SK-N-DZ (cell line): ENCODE measurements at places on chromosomes 16 and 17.

DNA sequence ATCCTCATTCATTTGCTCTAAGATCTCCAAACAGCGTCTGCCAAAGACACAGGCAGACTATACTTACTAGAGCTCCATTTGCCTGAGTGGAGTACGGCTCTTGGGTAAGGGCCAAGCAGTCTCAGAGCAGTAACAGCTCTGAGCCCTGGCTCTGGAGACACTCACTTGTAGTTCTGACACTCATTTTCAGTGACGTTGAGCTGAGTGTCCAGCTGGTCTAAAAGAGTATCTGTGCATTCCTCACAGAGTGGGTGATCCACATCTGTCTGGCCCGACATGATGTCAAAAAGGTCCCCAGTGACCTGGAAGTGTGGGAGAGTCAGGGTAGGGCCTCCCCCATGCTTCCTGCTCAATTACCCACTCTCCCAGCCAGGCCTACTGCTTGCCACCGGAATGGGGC is 5.7 kb downstream of the BECN1 start:
- no peak for DNase-seq

DNA sequence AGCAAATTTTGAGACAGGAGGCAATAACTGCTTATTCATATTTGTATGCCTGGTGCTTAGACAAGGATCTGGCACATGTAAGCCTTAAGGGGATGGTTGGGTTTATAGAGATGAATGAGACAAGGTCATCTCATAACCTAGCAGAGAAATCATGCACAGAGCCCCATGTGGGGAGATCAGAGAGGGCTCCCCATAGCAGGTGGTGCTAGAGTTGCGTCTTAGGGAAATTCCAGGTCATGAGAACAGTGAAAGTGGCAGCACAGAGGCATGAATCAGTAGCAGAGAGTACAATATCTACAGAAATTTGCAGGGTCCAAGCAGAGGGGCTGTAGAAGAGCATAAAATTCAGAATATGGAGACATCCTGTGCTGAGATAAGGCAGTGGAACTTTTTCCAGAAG is 57.3 kb downstream of the SLC6A2 start:
- no peak for DNase-seq

DNA sequence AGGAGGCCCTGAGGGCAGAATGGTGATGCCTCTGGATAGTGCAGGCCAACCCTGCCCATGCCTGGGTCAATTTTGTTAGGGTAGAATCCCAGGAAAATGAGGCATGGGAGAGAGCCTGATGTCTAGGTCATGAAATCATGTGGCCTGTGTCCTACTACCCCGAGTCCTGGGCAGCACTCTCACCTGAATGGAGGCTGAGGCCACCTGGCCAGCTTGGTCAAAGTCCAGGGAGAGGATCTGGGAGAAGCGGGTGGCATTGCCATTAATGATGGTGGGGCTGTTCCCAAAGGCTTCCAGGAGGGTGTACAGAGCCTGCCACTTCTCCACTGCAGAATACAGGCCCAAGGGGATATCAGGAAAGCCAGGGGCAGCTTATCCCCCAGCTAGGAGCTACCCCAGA is 59.8 kb downstream of the MYO18A start:
- no peak for DNase-seq

GRCh38 chr16:11624205-11624604 is 37.5 kb upstream of the LITAF start:
- DNase-seq, result no peak

- no peak for DNase-seq
Measured at GRCh38 chr16:10728003-10728887, 15.4 kb upstream of the NUBP1 start.

GRCh38 chr17:1643293-1643998 is 2.1 kb downstream of the SCARF1 start:
- DNase-seq, result no peak

DNA sequence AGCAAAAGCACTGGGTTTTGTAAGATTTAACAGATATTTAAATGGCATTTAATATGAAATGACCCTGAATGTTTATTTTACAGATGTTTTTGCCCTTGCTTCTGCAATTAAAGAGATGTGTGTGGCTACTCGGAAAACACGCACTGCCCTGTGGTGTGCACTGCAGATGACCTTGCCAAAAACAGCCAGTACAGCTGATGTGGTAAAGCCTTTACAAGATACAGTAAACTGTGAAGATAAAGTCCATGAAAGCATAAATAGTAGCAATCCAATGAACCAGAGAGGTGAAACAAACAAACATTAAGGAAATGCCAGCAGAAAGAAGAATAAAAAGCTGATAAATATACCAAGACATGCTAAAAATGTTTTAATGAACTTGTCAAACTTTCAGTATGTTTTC is 15.7 kb downstream of the CCDC43 start:
- no peak for DNase-seq

DNA sequence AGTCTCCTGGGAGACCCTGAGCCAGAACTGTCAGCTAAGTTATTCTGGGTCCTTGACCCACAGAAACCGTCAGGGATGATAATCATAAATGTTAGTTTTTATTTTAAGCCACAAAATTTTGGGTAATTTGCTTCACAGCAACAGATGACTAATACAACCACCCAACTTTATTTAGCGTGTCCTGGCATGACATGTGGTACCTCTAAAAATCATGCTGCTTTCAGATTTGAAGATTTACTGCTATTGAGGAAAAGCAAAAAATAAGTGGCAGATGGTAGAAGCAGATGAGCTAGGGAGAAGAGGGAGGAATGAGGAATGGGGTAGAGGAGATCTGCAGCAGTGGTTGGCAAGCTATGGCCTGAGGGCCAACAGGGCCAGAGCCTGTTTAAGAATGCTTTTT is 90.4 kb downstream of the TMEM100 start:
- DNase-seq, result no peak

GRCh38 chr17:15323131-15323530 is 18.3 kb downstream of the TEKT3 start:
- no peak for DNase-seq

- no peak for DNase-seq
Measured at GRCh38 chr16:15880434-15881308, 7.7 kb downstream of the CEP20 start.

DNA sequence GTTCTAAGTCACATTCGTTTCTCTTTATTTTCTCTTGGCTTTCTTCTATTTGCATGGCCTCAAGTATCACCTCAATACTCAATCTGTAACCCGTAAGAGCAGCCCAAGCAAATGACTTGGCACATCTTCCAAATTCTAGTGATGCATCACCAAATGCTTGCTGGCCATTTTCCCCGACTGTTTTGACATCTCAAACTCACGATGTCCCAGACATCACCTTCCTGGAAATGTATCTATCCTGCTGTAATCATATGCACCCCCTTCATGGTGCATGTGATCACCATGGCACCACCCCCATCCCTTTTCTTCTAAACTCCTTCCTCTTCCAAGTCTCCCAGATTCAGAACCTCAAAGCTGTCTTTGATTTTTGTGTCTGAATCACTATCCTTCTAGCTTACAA is 24.0 kb upstream of the ABCA5 start:
- no peak for DNase-seq

- DNase-seq, result no peak
Measured at GRCh38 chr17:48883171-48883570, 9.4 kb upstream of the ATP5MC1 start.

DNA sequence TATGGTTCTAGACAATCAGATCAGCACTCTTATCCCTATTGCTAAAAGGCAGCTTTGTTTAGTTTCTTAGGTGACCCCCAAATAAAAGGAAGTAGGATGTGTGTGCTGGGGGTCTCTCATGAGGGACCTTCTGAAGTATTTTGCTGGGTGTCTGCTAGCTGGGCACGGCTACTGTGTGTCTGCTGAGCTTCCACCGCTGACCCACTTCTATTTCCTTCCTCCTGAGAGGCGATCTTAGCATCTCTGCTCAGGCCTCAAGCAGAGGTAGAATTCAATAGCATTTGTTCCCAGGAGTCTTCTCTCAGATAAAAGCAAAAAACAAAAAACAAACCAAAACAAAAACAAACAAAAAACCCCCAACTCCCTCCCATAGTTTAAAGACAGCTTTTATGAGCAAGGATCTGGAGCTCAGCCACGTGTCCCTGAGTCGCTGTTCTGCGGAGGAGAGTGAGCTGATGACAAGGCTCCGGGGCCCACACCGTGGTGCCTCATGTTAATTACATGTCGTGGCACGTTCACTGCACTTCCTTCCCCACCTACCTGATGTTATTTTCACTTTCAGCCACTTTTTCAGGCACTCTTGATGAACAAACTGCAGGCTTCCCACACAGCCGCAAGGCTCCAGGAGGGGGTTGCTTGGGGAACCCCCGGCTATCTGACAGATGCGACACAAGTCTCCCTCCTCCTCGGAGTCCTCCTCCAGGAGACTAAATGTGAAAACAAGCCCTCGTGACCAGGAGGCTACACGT is 83.5 kb downstream of the MARCHF10 start:
- no peak for DNase-seq

GRCh38 chr17:48503747-48504146 is 27.1 kb downstream of the HOXB1 start:
- no peak for DNase-seq

- no peak for DNase-seq
Measured at GRCh38 chr17:72463287-72464102, 342.7 kb downstream of the SOX9 start.

DNA sequence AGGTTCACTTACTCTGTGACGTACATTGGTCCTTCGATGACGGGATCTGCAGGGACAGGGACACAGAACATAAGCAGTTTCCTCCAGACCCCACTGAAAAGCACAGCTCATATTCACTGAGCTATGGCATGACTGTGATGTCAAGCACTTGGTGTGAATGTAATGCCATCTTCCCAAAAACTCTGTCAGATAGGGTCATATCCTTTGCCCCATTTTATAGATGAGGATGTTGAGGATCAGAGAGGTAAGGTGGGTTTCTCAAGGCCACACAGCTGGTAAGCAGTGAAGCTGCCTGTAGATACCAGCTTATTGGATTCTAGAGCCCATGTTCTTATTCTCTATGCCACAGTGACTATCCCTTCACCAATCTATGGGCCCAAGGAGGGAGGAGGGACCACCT is 2.5 kb downstream of the ERN2 start:
- DNase-seq, result no peak

GRCh38 chr16:9219813-9220212 is 128.4 kb downstream of the HAPSTR1 start:
- no peak for DNase-seq

DNA sequence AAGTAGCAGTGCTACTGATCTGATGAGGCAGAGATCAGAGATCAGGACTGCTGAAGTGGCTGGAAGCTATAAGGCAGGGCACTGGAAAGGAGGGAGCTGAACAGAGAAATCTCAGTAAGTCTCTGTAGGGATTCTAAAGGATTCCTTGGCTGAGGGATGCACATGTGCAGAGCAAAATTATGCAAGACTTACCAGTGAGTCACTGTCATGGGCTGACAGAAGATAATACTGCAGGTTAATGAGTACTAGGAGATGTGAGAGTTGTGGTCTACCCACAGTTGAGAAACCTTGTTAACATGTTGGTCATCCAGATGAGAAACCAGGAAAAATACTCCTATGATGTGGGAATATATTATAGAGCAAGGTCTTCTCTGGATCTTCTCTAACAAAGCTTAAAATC is 378.1 kb downstream of the HAPSTR1 start:
- no peak for DNase-seq

DNA sequence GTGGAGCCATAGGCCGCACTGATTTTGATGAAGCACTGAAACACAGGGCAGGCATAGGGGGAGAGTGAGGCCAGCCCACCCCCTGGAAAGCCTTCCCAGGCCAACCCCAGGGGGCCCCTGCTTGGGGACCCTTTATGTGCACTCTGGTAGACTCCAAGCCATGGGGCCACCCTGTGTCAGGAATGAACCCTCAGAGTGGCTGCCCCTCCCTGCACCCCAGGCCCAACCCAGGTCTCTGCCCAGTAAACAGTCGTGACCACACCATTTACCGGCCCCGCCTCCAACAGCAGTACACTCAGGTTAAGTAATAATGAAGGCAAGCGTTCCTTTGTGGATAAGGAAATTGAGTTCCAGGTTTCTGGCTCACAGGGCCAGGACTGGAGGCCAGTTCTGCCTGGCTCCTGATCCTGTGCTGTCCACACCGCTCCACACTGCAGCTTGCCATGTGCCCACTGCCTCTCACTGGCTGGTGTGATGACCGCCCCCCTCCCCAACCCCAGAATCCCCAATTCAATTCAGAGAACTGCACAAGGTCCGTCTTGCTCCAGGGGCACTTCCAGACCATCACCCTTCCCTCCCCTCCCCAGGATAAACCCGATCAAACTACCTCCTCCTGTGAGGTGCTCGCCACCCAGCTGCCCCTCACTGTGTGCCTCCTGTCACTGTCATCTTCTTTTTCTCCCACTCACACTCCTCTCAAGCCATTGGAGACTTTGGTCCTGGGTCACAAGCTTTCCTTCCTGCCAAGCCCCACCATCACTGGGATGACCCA is 13.6 kb downstream of the PIMREG start:
- no peak for DNase-seq

DNA sequence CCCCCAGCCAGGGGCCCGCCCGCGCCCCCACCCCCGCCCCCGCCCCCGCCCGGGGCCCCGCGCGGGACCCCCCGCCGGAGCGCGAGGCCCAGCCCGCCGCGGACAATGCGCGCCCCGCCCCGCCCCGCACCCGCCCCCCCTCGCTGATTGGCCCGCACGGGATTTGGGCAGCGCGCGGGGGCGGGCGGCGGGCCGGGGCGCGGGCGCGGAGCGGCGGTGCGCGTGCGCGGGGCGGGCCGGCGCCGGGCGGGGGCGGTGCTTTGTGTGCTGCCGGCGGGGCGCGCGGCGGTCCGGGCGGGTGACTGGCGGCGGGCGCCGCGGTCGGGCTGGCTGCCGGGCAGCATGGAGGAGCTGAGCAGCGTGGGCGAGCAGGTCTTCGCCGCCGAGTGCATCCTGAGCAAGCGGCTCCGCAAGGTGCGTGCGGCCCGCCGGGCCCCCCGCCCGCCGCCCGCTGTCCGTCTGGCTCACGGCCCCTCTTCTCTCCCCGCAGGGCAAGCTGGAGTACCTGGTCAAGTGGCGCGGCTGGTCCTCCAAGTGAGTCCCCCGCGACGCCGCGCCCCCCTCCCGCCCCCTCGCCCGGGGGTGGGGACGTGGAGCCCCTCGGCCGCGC is at the start of gene CBX2:
TSS of gene CBX2 (plus strand) at position 255 of the 610 bp plus-strand sequence. CDS start at position 343, 88 bp downstream.
- DNase-seq, result peak; percentile 62

- DNase-seq, result no peak
Measured at GRCh38 chr17:50319306-50320004, 26.5 kb upstream of the XYLT2 start.

- DNase-seq, result no peak
Measured at GRCh38 chr16:58510097-58510775, 5.1 kb upstream of the SETD6 start.

GRCh38 chr17:50128441-50129352 is 1.3 kb downstream of the SAMD14 start:
- peak; percentile 58 for DNase-seq

- DNase-seq, result no peak
Measured at GRCh38 chr17:73889439-73889838, 245.2 kb upstream of the SDK2 start.

DNA sequence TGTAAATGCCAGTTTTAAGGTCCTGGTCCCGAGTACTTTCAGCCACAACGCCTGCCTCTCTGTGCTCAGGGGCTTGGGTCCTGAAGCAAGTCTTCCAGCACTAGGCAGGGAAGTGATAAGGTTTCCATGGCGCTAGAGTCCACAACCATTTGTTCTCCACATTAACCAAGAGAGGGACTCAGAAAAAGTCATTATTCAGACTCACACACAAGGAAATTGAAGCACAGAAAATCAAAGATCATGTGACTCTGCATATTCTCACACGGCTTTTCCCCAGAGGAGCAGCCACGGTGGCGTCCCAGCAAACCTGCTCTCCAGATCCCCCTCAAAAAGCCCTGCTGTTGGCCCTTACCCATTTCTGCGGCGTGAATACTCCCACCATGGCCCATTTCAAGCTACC is 9.7 kb downstream of the ENPP7 start:
- no peak for DNase-seq

GRCh38 chr17:8910969-8911604 is 43.6 kb upstream of the PIK3R6 start:
- DNase-seq, result no peak
